ENCODE measurements at places on chromosomes 3 and 15. TPM values are rescaled to one million over a fixed set of nuclear protein-coding genes. Genes with fewer than 3 reads are reported as not detected.

CD200 gene
- 60.2 TPM for polyA plus RNA-seq

KCNMB3 gene
- polyA plus RNA-seq = 11.5 TPM

ANKUB1 gene
- 0.40 TPM for polyA plus RNA-seq

C2CD4B gene
- polyA plus RNA-seq = 1.1 TPM

TGM4 gene
- 0.05 TPM for polyA plus RNA-seq

REC114 gene
- 0.13 TPM for polyA plus RNA-seq

PTPRG gene
- 44.3 TPM for polyA plus RNA-seq

LHFPL4 gene
- 0.12 TPM for polyA plus RNA-seq

DNA sequence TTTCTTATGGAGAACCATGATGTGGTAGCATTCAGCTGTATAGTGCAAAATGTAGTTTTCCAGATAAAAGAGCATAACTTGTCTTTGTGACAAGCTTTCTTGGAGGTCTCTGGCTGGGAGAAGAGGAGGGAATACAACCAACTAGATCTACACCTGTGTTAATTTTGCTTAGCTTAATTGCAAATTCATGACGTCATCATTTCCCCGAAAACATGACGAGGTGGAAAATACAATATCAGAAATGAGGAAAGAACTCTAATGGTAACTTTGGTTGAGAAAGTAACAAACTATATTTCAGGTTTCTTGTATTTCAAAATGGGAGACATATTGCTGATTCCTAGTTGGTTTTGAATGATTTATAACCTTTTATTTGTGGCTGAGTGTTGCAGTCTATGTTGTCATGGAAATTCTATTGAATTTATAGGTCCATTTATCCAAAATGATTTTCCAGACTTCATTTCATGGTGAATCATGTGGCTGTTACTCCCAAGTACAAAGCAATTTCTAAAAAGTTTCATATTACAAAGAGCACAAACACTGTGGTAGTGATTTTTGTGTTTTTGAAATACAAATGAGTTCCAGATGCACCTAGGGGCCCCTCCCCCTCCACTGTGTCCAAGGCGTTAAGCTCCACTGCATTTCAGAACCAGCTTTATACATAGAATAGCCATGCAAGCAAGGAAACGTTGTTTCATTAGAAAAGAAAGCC is 307.2 kb downstream of the FEZF2 start:
- DNase-seq = no peak

DNA sequence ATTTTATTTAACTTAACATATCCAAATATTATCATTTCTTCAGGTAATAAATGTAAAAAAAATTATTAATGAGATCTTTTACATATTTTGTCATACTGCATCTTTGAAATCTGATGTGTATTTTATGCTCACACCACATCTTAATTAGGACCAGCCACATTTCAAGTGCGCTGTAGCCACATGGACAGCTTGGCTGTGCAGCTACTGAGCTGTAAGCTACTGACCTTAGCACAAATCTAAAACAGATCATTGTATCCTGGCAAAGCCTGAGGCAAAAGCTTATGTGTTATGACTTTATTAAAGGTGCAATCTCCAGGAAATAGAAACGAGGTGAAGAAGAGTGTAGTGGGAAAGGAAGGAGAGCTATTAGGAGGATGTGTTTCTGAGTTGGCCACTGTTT is 126.7 kb upstream of the UBE2E2 start:
- no peak for DNase-seq

DNA sequence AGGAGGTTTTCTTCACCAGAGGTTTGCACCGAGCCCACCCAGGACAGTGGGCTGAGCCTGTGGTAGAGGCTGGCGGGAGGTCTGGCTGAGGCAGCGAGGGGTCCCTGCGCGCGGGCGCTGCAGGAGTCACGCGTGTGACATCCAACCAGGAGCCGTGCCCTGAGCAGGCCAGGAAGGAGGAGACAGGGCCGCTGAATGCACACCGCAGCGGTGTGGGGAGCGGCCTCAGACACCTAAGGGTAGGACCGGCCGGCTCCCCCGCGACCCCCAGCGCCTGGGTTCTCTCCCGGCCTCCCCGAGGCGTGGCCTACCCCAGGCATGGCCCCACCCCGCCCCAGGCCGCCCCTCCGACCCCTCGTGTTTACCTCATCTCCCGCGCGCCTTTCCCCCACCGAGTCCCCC is 412 bp downstream of the SLC41A3 start:
- no peak for DNase-seq

- DNase-seq = no peak
Observed at GRCh38 chr3:81132995-81133394, 628.5 kb downstream of the GBE1 start.

- DNase-seq = no peak
Observed at GRCh38 chr15:51416129-51416528, 74.7 kb downstream of the GLDN start.

GRCh38 chr3:11240496-11240895 is 31.7 kb upstream of the ATG7 start:
- no peak for DNase-seq

GRCh38 chr3:22685597-22685996 is 517.5 kb upstream of the UBE2E2 start:
- no peak for DNase-seq

DNA sequence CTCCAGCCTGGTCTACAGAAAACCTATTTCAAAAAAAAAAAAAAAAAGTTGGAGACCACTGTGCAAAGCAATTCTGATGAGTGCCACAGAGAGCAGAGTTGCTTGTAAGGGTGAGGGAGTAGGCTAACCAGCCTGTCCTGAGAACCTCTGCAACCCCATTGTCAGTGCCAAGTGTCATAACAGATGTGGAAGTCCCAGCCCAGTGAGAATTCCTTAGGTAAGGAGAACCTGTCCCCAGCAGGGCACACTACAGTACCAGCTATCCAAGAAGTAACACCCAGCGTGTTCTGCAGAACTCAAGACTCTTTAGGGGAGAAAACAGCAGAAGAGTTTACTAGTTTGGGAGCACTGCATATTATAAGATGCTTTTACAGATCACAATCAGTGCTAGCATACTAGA is 156.3 kb downstream of the LIPC start:
- DNase-seq = no peak

DNA sequence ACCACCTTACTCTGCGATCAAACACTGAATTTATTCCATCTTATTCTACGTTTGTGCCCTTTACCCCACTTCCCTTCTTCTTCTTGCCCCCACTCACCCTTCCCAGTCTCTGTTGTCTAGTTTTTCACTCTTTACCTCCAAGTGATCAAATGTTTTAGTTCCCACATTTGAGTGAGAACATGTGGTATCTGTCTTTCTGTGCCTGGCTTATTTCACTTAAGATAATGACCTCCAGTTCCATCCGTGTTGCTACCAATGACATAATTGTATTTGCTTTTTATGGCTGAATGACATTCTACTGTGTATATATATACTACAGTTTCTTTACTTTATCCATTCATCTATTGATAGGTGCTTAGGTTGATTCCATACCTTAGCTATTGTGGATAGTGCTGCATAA is 78.8 kb downstream of the PDCD6IP start:
- no peak for DNase-seq

GRCh38 chr3:125257536-125257935 is 45.0 kb upstream of the SLC12A8 start:
- no peak for DNase-seq

GRCh38 chr3:69085833-69086722 is 1.3 kb downstream of the ARL6IP5 start:
- DNase-seq = peak; percentile 63

GRCh38 chr3:141524988-141525387 is 38.2 kb downstream of the RASA2 start:
- DNase-seq = no peak

GRCh38 chr3:189458528-189458927 is 172.7 kb upstream of the TP63 start:
- no peak for DNase-seq

- DNase-seq = no peak
Observed at GRCh38 chr3:100932491-100932890, 60.7 kb downstream of the ABI3BP start.

DNA sequence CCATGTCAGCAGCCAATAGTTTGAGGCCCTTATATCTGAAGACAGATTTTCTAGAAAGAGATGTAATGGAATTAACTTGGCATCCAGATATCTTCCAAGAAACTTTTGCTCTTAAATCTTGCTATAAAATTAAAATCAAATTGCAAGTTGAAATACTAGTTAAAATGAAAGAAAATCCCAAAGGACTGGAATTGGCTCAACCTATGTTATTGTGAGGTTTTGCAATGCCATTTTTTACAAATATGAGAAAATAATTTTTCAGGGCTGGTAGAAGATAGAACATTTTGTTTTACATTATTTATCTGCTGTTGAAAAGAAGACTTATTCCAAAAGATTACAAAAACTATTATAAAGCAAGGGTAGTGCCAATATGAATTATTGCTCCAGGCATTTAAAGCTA is 92.2 kb upstream of the AGTR1 start:
- DNase-seq = no peak

DNA sequence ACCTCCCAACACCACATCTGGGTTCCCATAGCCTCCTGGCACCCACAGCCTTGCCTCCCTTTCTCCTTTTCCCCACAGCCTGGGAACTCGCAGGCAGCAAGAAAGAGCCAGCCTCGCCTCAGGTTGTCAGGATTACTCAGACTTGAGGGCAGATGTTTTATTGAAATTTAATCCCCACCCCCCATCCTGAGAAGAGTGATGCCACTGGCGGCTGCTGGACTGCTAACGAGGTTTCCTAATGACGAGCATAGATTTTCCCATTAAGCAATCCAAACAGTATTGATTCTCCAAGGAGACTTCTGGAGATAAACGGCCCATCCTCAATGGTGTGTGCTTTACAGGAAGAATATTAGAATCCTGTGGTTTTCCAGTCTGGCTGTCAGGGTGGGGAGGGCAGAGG is 13.7 kb downstream of the SHF start:
- no peak for DNase-seq

GRCh38 chr15:57321973-57322601 is 54.2 kb upstream of the CGNL1 start:
- DNase-seq = no peak

- no peak for DNase-seq
Observed at GRCh38 chr3:21517184-21517583, 233.8 kb downstream of the ZNF385D start.

GRCh38 chr3:132311841-132312240 is 5.4 kb upstream of the ACP3 start:
- DNase-seq = no peak

GRCh38 chr3:62818347-62818746 is 56.9 kb downstream of the CADPS start:
- DNase-seq = no peak

GRCh38 chr3:58880182-58880581 is 169.6 kb downstream of the CFAP20DC start:
- no peak for DNase-seq

GRCh38 chr3:132399054-132399929 is 18.0 kb upstream of the DNAJC13 start:
- DNase-seq = no peak

DNA sequence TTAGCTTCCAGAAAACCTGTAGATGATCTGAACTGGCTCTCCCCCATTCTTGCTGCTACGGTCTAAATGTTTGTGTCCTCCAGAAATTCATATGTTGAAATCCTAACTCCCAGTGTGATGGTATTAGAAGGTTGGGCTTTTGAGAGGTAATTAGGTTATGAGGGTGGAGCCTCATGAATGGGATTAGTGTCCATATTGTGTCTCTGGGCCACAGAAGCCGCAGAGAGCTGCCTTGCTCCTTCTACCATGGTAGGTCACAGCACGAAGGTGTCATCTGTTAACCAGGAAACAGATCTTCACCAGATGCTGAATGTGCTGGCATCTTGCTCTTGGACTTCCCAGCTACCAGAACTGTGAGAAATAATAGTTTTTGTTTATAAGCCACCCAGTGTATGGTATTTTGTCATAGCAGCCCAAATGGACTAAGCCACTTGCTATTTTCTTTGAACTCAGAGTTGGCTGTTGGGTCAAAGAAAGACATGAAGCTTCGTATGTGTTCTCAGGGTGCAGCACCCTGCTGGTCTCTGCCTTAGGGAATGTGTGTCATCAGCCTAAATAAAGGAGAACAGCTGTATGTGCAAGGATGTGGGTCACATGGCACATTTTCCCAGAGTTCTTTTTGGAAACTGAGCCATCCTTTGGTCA is 317.5 kb upstream of the SLCO3A1 start:
- DNase-seq = no peak

DNA sequence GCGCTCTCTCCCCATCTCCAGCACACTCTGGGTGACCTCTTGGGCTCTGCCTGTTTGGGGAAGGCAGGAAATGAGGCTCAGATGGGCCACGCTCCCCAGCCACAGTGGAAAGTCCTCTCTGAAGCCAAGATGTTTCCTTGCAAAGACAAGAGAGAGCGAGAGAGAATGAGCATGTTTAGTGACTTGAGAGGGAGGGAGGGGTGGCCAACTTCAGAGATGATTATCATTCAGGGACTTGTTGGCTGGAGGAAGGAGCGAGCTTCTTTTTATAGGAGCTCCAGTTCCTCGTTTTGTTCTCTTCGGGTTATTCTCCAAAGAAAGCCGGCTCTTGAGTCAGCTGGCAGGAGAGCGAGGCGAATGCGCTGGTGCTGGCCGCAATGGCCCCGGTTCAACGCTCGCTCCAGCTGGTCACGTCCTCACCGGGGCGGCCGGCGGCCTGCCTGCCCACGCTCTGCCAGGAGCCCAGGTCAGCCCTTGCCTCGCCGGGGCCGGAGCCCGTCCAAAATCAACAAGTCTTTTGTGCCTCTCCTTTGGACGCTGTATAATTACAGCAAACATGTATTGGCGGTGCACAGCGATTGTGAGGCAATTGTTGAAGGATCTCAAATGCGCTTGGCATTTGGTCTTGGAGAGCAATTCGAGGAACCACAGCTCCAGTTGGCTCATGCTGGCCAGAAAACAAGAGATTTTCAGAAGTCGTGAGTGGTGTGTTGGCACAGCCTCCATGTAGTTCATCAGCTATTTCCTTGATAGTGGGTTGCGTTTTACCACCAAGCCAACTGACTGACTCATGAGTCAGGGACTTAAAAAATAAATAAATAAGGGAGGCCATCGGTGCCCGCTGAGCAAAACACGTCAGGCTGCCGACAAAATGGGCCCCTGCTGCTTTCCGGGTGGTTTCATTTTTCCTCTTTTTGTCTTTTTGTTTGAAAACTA is 288.6 kb downstream of the UACA start:
- DNase-seq = peak; percentile 45

DNA sequence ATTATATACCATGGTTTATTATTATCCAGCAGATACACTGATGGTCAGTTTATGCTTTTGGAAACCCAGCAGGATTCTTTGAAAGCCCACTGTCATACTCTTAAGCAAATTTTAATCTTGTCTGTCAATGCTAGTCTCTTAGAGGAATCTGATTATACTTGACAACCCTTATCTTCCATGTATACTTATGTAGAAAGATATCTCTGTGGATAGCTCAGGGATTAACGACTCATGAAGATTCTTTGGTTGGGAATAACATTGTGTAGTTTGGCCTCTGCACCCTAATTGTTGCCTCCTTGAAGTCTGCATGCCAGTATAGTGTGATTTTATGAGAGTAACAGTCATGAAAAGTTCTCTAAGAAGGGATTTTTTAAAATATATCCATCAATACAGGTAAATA is 33.0 kb downstream of the FILIP1L start:
- no peak for DNase-seq

Data from right lung (tissue), 10 donors.